ENCODE measurements at places on chromosomes 1 and 21. TPM values are rescaled to one million over a fixed set of nuclear protein-coding genes. Genes with fewer than 3 reads are reported as not detected.

TMEM200B gene
- 20.4 TPM for total RNA-seq

SAMD13 gene
- 0.51 TPM for total RNA-seq

SUMO3 gene
- 110 TPM for total RNA-seq

CD55 gene
- total RNA-seq: 39.2 TPM

GRCh38 chr1:242402956-242403355 lies 121.5 kb downstream of the PLD5 start:
- no peak overlapping the region for H3K4me3 ChIP-seq
- no peaks in the 10 kb centered on the region for H3K36me3 ChIP-seq
- no peaks in the 10 kb centered on the region for H3K27me3 ChIP-seq
- no peaks in the 10 kb centered on the region for H3K4me1 ChIP-seq

DNA sequence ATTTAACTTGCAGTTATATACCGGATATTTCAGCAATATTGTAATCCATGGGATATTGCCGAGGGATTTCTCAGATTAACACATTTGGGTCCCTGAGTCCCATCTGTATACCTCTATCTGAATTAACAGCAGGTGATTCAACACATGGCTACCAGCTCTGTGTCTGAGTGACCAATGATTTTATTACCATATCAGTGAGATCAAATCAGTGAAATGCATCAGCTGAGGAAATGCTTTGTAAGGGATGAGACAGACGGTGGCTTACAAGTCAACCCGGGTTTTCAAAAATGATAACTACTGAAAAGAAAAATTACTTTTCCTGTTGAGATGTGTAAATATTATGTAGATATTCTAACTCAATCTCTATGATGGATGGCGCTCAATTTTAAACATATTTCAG lies 504.1 kb upstream of the PKN2 start:
- H3K4me1 ChIP-seq: no peaks in the 10 kb centered on the region
- DNase-seq: no peak
- no peaks in the 10 kb centered on the region for H3K27me3 ChIP-seq
- H3K36me3 ChIP-seq: no peaks in the 10 kb centered on the region
- H3K4me3 ChIP-seq: no peak overlapping the region

DNA sequence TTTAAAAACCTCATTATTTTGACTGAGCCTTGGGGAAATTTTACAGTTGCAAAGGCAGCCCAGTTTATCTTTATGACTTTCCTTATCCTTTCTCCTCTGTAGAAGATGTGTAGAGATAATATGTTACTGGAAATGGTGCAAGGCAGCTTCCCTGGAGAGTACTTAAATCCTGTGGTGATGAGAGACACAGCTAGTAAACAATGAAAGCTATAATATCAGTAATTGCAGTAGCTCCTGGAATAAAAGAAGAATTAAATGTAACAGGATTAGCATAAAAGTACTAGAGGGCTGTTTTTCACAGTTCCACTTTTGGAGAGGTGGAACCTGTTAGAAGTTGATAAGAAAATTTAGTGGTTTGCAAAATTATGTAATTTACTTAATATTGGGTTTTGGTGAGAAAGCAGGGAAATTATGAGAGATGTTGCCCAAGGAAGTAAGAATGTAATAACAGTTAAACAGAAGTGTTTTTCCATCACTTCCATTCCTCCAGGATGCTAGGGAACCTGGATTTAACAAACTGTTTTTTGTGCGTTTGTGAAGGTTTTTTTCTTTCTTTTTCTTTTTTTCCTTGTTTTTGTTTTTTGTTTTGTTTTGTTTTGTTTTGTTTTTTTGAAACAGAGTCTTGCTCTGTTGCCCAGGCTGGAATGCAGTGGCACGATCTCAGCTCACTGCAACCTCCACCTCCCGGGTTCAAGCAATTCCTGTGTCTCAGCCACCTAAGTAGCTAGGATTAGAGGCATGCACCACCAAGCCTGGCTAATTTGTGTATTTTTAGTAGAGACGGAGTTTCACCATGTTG lies 15.7 kb upstream of the EDEM3 start:
- H3K4me3 ChIP-seq: no peak overlapping the region
- no peak for DNase-seq
- no peaks in the 10 kb centered on the region for H3K4me1 ChIP-seq
- no peaks in the 10 kb centered on the region for H3K27me3 ChIP-seq
- no peak overlapping the region for H3K27ac ChIP-seq

GRCh38 chr1:26102526-26102925 lies 9.1 kb upstream of the PDIK1L start:
- H3K4me1 ChIP-seq: peaks cover 8% of the 10 kb centered on the region
- H3K27ac ChIP-seq: no peak overlapping the region
- H3K27me3 ChIP-seq: peaks cover 5% of the 10 kb centered on the region
- DNase-seq: no peak

- H3K27ac ChIP-seq: no peak overlapping the region
- DNase-seq: no peak
- no peak overlapping the region for H3K4me3 ChIP-seq
- H3K4me1 ChIP-seq: no peaks in the 10 kb centered on the region
- H3K36me3 ChIP-seq: no peaks in the 10 kb centered on the region
These were observed 394.9 kb upstream of the B3GALT2 start for GRCh38 chr1:193581341-193581740.

DNA sequence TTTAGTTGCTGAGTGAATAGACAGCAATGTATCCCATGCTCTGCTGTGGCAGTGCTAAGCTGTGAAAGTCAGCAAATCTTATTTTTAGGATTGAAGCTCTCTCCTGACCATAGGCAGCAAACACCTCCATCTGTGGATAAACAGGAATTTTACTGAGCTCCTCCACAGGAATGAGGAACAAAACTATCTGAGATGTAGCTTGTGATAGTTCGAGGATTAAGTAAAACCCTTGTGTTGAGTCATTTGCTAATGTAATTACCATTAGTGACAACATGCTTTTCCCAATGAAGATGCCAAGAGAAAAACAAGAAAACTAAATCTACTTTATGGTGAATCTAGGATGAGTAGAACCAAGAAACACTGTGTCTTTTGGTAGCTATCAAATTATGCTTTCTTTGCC lies 122.7 kb downstream of the CLEC20A start:
- H3K36me3 ChIP-seq: no peaks in the 10 kb centered on the region
- peaks cover 32% of the 10 kb centered on the region for H3K4me1 ChIP-seq
- H3K27me3 ChIP-seq: no peaks in the 10 kb centered on the region
- peak; percentile 60 for DNase-seq

DNA sequence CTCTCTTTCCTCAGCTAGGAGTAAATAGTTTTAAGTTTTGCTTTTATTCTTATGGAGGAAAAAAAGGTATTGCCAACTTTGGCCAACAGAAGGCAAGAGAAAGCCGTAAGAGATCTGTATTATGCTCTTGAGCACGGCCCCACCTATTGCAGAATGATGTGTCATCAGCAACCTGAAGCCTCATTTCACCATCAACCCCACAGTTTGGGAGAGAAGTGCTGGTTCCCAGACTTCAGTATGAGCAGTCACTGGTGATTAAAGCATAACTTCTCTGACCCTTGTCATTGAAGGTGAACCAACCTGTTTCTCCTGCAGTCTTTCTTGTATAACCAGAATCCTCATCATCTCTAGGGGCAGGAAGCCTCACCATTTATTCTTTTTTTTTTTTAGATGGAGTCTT lies 100.2 kb downstream of the SIPA1L2 start:
- H3K4me1 ChIP-seq: no peaks in the 10 kb centered on the region
- H3K27ac ChIP-seq: no peak overlapping the region
- DNase-seq: no peak
- no peak overlapping the region for H3K4me3 ChIP-seq

DNA sequence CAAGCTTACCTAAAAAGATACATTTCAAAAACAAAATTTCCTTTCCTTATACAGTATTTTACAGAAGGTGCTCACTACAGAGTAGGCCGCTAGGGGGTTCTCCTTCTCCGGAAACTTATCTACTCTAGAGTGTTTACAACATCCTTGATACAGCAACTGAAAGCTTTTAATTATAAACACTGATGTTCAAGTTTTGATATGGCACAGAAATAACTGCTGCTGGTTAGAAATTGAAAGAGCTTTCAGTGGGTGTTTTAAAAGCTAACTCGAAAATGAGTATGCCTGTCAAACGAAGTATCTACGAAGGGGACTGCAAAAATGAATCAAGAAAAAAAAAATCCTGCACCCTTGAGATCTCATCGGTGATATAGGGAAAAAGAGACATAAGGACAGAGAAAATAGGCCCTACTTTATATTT lies 1.0 kb downstream of the YOD1 start:
- peak overlapping the region; percentile 94 for H3K27ac ChIP-seq
- H3K4me1 ChIP-seq: peaks cover 44% of the 10 kb centered on the region
- H3K36me3 ChIP-seq: peaks cover 28% of the 10 kb centered on the region
- DNase-seq: peak; percentile 82
- H3K4me3 ChIP-seq: peak overlapping the region; percentile 98

- peaks cover 48% of the 10 kb centered on the region for H3K4me1 ChIP-seq
- peak overlapping the region; percentile 93 for H3K27ac ChIP-seq
- peak overlapping the region; percentile 13 for H3K4me3 ChIP-seq
- H3K36me3 ChIP-seq: no peaks in the 10 kb centered on the region
- no peaks in the 10 kb centered on the region for H3K27me3 ChIP-seq
These were observed 37.6 kb downstream of the GALNT2 start for GRCh38 chr1:230104395-230105244.

All from GM23248 (cell line).